ENCODE measurements at places on chromosomes 3 and 15. TPM values are rescaled to one million over a fixed set of nuclear protein-coding genes. Genes with fewer than 3 reads are reported as not detected.
A peak's percentile ranks its signal among the peaks of the same experiment; 100 is the strongest.

DNA sequence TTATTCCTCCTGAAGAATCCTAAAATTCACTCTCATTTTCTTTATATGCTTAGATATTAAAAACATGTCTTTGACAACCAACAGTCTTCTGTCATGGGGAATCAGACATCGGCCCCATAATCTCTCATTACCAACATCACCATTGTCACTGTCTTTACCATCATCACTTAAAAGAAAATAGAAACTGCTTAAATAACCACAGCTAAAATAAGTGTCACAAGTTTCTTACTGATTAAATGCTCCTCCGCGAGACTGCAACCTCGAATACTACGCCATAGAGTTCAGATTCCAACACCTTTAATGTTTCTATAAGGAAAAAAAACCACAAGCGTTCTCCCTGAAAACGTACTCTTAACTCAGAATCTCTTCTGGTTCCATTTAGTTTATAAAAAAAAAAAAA, 977.5 kb upstream of the CFAP20DC start:
- no peak for DNase-seq

DNA sequence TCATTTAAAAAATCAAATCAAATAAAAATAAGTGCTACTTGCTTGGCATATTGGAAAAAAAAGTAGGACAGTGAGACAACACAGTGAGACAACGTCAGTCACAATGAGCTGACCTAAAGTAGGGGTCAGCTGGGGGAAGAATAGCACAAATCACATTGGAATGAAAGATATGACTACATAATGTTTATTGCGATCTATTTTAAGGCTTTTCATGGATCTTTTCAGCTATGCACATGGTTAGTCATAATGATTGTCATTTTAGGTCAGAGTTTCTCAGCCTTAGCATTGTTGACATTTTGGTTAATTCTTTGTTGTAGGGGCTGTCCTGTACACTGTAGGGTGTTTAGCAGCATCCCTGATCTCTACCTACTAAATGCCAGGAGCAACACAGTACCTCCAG, 44.5 kb downstream of the CMSS1 start:
- no peak for DNase-seq

GRM7 gene
- total RNA-seq: 0.16 TPM

DNA sequence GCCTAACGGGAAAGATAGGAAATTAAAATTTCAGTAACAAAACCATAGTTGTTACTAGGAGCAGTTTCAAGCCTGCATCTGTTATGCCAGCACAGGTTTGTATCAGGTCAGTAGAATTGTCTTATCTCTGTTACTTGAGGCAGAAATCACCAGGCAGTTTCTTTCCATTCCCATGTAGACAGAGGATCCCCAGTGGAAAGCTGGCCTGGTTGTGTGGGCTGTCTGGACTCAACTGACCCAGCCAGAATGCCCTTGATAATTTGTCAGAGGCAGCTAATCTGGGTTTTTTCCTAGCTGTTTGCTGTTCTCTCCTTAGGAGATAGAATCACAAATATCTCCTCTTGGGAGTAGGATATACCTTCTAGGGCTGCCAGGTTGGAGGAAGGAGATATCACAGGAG, 1044.7 kb downstream of the IGSF11 start:
- no peak for DNase-seq

LARP6 gene
- 89.9 TPM for total RNA-seq

BUB1B gene
- 0.39 TPM for total RNA-seq

DNA sequence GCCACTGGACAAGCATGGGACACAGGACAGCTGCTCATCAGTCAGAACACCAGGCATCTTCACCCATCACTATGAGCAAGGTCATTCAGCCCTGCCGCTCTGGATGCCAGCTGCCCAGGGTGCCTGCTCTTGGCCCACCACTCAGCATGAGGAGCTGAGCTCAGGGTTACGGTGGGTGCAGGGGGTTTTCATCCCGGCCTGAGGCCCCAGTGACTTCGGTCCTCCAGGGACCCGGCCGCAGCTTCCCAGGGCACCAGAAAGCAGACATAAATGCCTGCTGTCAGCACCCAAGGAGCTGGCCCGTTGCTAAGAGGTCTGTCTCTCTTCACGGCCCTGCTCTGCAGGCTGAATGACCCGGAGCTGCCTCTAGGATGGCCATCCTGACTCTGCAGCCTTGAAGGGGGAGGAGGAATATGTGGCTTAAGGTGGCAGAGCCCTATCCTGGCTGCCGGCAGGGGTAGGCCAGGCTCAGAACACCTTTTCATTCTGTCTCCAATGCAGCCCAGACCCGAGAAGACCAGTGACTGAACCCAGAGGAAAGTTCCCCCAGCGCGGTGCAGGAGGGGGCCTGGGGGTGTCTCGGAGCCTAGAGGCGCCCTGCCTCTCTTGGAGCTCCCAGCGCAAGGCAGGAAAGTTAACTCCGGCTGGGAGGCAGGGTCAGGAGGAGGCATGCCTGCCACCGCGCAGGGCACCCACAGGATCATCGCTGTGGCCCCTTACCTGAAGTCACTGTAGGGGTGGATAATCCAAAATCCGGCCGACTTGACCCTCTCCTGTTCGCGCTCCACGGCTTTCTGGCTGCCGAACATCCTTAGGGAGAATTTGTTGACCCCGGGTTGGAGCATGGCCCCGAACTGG, 1.8 kb downstream of the HCN4 start:
- DNase-seq: no peak

DNA sequence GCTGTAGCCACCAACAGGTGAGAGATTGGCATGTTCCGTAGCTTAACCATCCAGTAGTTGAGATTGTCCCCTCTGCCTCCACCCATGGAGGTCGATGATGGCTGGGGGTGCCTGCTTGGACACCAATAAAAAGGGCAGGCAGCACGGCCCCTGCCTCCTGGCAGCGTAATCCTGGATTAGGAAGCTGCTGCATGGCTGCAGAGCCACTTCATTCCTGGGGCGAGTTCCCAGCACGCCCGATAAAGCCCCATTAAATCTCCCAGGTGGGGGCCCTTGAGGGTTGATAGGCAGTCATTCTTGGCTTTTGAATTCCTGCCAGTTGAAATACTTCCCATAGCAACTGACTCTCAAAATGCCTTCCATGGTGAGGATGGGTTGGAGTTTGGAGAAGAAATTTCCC, 67.8 kb downstream of the PLXNA1 start:
- no peak for DNase-seq

GRCh38 chr3:18398448-18398847, 26.7 kb downstream of the SATB1 start:
- DNase-seq: no peak

DNA sequence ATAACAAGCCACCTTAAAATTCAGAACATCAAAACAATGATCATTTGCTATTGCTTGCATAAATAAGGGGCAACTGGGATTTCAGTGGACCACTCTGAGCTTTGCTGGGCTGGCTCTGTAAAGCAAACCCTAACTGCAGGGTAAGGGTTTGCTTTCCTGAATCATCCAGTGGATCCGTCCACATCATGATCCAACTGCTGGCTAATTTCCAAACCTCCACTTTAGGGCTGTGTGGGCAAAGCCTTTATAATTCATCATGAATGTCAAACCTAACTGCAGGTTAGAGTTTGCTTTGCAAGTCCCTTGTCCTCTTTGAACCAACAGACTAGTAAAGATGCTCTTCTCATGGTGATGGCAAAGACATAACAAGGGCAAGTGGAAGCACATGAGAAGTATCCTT, 76.1 kb downstream of the SYNPR start:
- no peak for DNase-seq

GRCh38 chr3:44171891-44172290, 69.8 kb upstream of the TOPAZ1 start:
- no peak for DNase-seq

DNA sequence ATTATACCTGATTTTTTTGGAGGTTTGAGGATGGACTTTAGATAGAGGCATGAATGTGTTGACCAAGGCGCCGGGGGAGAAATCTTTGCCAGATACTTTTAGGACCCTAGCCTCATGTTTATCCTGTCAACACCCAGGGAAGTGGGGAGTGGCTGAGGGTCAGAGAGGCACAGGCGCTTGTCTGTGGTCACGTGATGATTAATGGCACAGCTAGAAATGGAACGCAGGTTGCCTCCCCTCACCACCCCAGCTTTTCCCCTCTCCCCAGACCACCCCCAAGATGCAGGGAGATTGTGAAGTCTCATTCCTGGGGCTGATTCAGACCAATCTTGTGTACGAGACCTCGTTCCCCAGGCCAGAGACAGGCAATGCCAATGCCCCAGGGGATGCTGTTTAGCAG, 218.4 kb upstream of the LINGO1 start:
- no peak for DNase-seq

SLC15A2 gene
- 1.2 TPM for total RNA-seq

LMAN1L gene
- total RNA-seq: not detected

CTXND1 gene
- not detected for total RNA-seq

DNA sequence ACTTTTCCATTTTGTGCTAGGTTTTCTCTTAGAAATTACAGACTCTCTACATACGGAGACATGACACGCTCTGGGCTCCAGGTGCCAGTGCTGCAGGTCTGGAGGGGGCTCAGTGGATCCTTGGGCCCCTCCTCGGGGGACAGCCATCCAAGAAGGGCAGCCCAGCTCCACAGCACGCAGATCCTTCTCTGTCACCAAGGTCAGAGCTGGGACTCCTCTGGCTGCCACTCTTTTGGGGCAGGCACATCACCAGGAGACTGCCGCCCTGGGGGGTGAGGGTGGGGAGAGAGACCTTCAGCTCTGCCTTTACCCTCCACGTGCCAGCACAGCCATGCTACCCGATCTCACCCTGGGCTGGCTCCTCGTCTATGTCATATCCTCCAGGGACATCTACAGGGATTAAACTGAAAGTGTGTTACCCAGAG, 65.6 kb downstream of the ATP10A start:
- DNase-seq: peak; percentile 69

- no peak for DNase-seq
Observed at GRCh38 chr3:38009807-38010591, 19.4 kb downstream of the VILL start.

FAM81A gene
- total RNA-seq: 0.35 TPM

GRCh38 chr3:121649645-121650044, 11.1 kb downstream of the HCLS1 start:
- no peak for DNase-seq

DNA sequence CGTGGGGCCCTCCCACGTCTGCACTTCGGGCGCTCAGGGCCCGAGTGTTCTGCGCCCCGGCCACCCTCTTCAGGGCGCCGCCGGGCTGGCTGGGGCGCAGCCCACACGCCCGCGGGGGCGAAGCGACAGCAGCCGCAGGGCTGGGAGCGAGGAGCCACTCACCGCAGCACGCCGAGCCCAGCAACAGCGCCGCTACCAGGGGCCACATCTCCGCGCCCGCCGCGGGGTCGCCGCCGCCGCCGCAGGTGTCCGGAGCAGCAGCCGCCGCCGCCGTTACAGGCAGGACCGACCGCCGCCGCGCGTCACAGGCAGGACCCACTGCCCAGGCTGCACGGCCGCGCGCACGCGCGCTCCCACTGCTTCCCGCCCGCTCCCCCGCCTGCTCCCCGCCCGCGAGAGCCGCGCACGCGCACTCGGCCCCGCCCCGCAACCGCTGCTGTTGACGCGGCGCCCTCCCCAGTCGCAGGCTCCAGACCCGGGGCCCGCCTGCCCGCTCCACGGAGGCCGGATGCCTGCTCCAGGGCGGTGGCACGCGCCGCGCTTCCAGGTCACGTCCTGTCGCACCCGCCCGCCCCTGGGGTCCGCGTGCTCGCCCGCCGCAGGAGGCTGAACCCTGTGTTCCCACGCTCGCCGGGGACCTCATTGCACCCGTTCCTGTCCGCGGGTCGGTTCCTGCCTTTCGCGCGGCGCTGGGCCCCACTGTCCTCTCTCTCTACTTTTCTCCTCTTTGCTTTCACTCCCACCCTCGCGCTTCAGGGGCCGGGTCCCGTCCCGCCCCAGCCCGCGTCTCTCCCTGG, at the start of gene CD47:
TSS of gene CD47 (minus strand) at position 331 of the 797 bp plus-strand sequence. CDS start at position 208, 123 bp downstream.
- DNase-seq: peak; percentile 99

DNA sequence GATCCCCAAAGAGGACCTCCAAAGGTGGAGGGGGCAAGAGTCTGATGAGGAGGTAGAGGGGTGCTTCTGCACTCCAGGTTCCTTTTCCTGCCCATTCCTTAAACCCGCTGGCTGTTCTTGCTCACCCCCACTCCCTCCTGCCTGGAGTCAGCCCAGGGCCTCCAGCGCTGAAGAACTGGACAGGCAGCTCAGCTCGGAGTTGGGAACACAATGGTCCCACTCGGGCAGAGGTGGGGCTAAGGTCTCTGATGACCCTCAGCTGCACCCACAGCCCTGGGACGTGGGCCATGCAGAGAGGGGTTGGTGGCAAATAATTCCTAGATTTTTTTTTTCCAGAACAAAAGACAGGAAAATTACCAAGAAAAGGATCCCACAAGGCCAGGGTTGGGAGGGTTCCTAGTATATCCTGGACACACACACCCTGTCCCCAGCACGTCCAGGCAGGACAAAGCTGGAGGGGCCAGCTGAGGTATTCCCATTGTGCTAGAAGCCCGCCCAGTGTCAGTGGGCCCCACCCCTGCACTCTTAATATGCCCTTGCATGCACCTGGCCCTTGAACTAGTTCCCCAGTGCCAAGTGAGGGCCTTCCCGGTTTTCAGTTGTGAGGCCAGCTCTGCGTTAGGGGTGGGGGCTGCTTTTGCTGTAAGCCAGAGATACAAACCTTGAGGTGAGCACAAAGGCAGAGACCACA, 22.1 kb upstream of the IP6K2 start:
- DNase-seq: peak; percentile 69

- DNase-seq: no peak
Observed at GRCh38 chr3:161854232-161854771, 357.7 kb downstream of the OTOL1 start.

DNA sequence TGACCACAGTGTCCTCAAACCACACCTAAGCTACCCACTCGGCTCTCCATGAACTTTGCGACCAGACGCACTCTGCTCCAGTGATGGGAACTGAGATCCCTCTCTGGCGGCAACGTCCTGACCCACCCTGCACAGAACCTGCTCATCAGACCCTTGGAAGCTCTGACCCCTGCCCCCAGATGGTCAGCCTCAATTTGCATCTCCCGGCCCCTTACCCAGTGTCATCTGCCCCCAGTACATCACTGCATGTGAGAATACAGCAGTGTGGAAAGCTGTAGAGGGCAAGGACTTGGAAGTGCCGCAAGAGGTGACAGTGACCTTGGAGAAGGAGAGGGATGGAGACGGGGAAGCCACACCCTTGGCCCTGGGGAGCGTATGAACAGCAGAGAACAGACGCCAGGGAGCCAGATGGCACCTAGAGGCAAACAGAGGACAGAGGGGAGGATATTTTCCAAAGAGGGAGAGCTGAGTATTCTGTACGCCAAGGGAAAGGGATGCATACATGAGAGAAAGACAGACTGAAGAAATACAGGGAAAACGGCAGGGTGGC, 192.0 kb downstream of the XXYLT1 start:
- no peak for DNase-seq

SOX14 gene
- total RNA-seq: not detected

DNA sequence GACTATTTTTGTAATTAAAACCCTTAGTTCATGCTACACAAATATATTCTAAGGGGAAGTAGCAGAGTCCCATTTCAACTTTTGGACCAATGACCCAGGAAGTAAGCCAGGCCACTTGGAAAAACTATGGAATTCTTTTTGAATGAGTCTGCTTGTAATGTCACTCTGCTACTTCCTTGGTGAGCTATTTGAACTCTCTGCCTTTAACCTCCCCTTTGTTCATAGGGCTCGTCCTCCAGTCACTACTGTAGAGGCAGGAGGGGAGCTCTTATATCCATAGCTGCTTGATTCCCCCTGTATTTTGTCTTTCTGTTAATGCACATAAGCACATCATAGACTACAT, 119.6 kb downstream of the UACA start:
- no peak for DNase-seq

SEMA6D gene
- 4.9 TPM for total RNA-seq

GRCh38 chr15:80695099-80695910, at the start of gene ABHD17C:
Gene ABHD17C, plus strand, starts transcription at chr15:80695310. Its CDS starts 120 bp downstream, at chr15:80695430.
- DNase-seq: peak; percentile 91

GRCh38 chr3:127867986-127868385, 45.7 kb upstream of the MGLL start:
- DNase-seq: no peak

Data from mesenteric fat pad (tissue), 1 donor.